NCI-H524 (cell line): ENCODE measurements at places on chromosomes 1 and 21.

GRCh38 chr1:196773713-196774112, 927 bp upstream of the CFHR3 start:
- DNase-seq = no peak

DNA sequence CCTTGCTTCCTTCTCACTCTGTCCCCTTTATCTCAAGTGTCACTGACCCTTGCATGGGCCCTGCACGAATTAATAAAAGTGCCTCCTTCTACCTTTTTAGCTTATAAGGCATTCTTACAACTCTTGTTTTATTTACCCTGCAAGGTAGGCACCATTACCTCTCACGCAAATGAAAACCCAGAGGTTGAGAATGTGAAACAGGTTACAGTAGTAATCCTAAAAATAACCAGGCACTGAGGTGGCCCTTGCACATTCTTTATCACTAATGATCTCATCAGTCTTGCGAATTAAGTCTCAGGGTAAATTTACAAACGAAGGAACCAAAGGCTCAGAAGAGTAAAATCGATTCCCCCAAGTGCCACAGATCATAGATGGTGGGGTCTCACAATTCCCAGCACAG, 3.7 kb downstream of the GLIS1 start:
- no peak for DNase-seq

GRCh38 chr1:109089242-109090015, 1.1 kb upstream of the TMEM167B start:
- DNase-seq = peak; percentile 94

DNA sequence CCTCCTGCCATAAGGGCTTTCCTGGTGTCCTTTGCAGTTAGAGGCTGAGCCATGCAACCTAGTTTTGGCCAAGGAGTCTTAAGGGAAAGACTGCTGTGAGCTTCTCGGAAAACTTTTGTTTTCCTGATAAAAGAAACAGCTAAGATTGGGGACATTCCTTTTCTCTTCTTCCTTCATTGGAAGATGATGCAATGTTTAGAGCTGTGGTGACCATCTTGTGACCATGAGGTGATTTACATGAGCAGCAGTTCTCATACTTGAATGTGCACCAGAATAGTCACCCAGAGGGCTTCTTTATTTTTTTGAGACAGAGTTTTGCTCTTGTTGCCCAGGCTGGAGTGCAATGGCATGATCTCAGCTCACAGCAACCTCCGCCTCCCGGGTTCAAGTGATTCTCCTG, 20.4 kb upstream of the SMAP2 start:
- DNase-seq = no peak

GRCh38 chr1:202994756-202995155, 12.4 kb upstream of the TMEM183A start:
- DNase-seq = no peak

GRCh38 chr1:63073309-63074306, 248.8 kb upstream of the FOXD3 start:
- DNase-seq = peak; percentile 57

DNA sequence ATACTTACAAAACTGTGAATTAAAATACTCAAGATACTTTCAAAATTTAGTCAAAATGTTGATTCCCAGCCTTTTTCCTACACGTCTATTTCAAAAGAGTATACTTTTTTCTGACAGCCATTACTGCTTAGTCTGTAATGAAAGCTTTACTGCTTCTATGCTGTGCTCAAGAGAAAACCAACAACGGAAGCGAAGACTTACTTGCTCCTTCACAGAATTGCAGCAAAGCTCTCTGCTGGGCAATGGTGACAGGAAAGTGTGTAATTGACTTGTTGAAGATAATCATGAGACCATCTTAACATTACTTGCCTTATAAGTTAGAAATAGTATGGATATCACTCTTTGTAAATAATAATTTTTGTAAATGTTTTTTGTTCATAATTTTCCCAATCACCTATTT, 1.7 kb upstream of the DYNLT5 start:
- no peak for DNase-seq

- DNase-seq = no peak
Measured at GRCh38 chr1:4044967-4045366, 144.9 kb upstream of the C1orf174 start.

DNA sequence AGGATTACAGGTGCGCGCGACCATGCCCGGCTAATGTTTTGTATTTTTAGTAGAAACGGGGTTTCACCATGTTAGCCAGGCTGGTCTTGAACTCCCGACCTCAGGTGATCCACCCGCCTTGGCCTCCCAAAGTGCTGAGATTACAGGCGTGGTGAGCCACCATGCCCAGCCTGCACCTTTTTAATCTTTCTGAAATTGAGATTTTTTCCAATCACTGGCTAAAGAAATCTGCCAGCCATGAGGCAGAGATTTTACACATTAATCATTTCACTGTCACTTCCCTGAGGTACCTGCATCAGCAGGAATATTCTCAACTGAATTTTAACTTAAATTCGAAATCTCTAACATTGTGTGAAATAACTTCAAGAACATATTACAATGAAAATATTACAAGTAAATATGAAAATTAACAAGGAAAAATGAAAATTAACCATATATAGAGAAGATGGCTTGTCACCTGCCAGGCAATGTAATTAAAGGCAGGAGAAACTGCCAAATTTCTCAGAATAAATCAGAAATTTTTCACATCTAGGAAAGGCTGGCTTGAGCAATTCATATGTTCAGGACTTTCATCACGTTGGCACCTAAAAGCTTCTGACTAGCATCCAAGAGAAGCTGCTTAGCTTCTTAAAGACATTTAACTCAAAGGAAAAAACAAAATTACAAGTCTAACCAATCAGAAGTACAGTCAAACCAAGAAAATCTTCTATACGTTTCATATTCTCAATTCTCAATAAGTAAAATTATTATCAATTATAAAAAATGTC, 5.9 kb downstream of the ANKRD13C start:
- DNase-seq = no peak

DNA sequence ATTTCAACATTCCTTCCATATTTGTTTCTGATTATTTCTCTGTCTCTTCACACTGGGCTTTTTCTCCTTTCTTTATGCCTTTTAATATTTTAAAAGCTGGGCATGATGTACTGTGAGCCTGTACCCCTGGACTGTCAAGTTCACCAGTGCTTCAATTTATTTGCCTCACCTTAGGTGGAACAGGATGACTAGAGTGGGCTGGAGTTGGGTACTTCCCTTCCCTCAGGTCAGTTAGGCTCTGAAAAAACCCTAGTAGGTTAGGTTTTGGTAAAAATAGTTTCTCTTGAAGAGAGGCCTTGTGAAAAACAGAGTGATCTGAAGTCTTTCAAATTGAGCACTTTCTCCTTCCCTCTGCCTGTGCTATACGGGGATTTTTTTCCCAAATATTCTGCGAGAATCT, 163.0 kb upstream of the LYPLAL1 start:
- no peak for DNase-seq

DNA sequence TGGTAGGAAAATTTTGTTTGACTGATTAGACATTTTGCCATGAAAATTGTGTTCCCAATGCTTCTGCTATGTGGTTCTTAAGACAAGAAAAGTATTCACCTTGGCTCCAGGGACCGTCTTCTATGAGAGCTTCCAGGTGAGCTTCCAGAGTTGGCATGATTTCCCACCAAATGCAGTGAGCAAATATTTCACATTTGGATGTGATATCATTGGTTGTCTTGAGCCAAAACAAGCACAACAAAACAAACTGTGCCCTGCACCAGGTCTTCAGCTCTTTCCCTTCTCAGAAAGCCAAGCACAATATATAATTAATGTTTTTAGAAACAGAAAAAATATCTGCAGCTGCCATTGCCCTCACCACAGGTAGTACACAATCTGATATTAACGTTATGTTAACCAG, 1009.0 kb downstream of the PLA2G4A start:
- no peak for DNase-seq

DNA sequence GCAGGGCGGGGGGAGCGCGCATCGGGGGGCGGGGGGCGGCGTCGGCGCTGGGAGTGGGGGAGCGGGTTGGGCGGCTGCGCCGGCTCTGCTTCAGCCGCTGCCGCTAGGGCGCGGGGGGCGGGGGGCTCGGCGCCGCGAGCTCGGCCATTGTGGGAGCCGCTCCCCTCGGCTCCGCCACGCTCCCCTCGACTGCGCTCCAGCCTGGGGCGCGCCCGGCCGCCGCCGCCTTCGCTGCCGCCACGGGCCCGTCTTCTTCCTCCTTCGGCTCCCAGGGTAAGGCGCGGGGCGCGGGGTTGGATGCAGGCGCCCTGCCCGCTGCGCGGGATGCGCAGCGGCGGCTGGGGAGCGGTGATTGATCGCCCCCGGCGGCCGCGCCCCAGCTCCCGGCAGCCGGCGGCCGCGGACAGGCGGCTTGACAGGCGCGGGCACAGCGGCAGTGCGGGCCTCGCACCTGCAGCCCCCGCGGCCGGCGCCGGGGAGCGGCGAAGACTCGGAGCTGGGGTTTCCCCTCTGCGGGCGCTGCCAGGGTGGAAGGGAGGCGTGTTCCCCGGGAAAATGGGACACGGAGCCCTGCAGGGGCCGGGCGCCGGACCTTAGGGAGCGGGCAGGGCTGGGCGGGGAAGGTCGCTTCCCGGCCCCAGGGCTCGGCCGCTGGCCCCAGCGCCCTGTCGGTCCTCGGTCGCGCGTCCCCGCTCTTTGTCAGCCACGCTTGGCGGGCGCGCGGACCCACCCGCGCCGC, 55.3 kb downstream of the NDUFS5 start:
- peak; percentile 3 for DNase-seq

DNA sequence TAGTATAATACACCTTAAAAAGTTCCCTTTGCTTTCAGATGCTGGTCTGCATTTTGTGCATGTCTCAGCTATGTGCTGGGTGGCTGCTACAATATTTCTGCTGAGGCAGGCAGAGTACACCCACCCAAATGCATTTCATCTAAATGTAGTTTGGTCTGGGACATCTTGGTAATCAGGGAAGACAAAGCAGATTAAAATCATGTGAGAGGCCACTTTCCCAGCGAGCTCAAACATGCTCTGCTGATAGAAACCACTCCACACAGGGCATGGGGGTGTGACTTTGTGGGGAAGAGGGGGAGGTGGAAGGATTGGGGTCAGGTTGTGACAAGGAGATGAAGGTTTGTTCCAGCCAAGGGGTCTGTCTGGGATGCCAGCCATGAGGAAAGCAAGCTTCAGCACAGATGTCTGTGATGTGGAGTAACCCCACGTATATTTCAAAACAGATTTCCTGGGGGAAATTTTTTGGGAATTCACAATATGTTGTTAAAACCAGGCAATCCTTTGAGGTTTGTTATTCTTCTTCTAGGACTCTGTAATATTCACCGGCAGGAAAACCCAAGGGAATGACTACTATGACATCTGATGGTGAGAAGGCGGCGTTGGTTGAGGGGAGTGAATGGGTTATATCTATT, 255.1 kb upstream of the FGGY start:
- no peak for DNase-seq
